ENCODE measurements at places on chromosomes 11 and 22. TPM values are rescaled to one million over a fixed set of nuclear protein-coding genes. Genes with fewer than 3 reads are reported as not detected.

The KRTAP5-2 gene
- not detected for total RNA-seq

The REXO2 gene
- 92.7 TPM for total RNA-seq

The FAM118B gene
- 19.1 TPM for total RNA-seq

The LIF gene
- 7.0 TPM for total RNA-seq

The C22orf42 gene
- total RNA-seq: not detected

The USH1C gene
- total RNA-seq: 0.88 TPM

The C22orf15 gene
- total RNA-seq: not detected

The PHETA2 gene
- total RNA-seq: 11.3 TPM

The FADS1 gene
- 54.1 TPM for total RNA-seq

The OR1S1 gene
- total RNA-seq: not detected

The TNNI2 gene
- total RNA-seq: 0.35 TPM

The LMF2 gene
- 35.4 TPM for total RNA-seq

DNA sequence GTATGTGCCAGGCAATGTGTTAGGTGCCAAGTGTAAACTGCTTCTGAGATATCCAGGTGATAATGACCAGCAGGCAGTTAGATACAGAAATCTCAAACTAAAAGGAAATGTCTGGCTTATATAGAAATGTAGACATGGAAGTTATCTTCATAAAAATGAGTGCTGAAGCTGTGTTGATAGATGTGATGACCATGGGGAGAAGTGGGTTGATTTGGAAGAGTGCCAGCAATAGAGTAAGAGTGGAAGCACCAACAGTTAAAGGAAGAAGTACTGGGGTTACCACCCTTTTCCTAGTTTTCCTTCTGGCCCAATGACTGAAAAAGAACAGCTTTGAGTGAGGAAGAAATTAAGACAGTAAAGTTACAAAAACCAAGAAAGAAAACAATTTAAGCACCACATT is 68.5 kb downstream of the C2CD3 start:
- no peak for DNase-seq

DNA sequence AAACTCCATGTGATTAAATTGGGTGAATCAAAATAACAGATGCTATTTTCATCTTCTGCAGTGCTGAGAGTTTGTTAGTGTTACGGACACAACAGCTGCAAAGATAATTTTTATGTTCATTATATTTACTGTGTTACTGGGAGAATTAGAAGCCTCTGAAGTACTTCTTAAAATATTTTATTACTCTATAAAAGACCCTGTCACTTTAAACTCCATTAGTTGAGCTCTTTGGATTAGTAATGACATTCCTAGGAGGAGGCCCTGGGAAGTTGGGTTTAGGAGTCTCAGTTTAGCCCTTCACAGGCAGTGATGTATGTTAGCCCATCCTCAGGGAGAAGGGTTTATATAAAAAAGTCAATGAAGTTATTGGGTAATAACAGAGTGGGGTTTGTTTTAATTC is 596.7 kb downstream of the JRKL start:
- no peak for DNase-seq

DNA sequence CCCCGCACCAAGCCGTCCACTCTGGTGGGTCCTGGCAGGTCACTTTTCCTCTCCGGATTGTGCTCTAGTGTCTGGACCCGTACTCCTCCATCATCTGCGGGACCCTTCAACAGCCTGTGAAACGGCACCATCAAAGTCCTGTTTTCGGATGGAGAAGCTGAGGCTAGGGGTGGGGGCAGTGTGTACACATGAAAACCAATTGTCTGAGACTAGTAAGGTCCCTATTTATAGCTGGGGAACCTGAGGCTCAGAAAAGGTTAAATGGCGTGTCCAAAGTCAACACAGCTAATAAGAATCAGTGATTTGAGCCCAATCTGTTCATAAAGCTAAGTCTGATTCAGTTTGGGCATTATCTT is 668 bp upstream of the LRRC32 start:
- DNase-seq: no peak

DNA sequence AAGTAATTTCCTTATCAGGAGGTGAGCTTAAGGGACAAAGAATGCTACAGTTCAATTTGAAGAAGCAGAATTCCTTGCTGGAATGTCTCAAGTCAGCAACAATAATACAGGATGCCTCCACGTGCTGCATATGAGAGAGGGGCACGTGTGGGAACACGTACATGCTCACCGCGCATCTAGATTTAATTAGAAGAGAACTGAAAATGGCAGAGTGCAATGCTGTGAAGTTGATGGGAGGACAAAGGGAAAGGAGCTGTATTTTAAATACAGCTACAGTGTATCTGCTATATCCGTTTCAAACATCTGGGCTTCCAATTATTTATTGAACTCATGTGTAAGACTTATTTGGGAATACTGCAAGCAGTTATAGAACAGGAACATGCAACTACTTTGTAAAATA is 328.7 kb downstream of the SOX6 start:
- DNase-seq: no peak

GRCh38 chr11:121435132-121435531 is 17.0 kb upstream of the SORL1 start:
- DNase-seq: no peak

- DNase-seq: no peak
Measured at GRCh38 chr11:64572143-64572542, 18.9 kb upstream of the SLC22A12 start.

- no peak for DNase-seq
Measured at GRCh38 chr11:123594188-123594901, 60.1 kb downstream of the SCN3B start.

- no peak for DNase-seq
Measured at GRCh38 chr11:17724020-17724908, 4.9 kb downstream of the MYOD1 start.

- no peak for DNase-seq
Measured at GRCh38 chr11:120722524-120722923, 211.0 kb downstream of the GRIK4 start.

- no peak for DNase-seq
Measured at GRCh38 chr11:116194156-116194904, 578.5 kb downstream of the BUD13 start.

DNA sequence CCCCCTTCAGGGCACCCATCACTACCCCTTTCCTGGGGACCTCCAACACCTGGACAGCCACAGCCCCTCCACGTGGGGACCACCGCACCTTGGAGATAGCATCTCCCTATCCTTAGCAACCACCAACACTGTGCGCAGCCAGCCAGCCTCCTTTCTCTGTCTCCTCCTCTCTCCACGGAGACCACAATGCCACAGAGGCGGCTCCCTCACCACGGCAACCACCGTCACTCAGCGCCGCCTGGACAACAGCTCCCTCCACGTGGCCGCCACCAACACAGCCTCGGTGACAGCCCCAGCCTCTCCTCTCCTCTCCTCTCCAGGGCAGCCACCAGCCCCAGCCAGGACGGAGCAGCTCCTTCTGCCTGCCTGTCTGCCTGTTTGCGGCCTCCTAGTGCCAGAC is 10.5 kb downstream of the ELFN2 start:
- DNase-seq: no peak

GRCh38 chr11:130068986-130069658 is 572 bp upstream of the APLP2 start:
- DNase-seq: peak; percentile 85

- DNase-seq: no peak
Measured at GRCh38 chr11:16909359-16910035, 104.7 kb downstream of the PLEKHA7 start.

DNA sequence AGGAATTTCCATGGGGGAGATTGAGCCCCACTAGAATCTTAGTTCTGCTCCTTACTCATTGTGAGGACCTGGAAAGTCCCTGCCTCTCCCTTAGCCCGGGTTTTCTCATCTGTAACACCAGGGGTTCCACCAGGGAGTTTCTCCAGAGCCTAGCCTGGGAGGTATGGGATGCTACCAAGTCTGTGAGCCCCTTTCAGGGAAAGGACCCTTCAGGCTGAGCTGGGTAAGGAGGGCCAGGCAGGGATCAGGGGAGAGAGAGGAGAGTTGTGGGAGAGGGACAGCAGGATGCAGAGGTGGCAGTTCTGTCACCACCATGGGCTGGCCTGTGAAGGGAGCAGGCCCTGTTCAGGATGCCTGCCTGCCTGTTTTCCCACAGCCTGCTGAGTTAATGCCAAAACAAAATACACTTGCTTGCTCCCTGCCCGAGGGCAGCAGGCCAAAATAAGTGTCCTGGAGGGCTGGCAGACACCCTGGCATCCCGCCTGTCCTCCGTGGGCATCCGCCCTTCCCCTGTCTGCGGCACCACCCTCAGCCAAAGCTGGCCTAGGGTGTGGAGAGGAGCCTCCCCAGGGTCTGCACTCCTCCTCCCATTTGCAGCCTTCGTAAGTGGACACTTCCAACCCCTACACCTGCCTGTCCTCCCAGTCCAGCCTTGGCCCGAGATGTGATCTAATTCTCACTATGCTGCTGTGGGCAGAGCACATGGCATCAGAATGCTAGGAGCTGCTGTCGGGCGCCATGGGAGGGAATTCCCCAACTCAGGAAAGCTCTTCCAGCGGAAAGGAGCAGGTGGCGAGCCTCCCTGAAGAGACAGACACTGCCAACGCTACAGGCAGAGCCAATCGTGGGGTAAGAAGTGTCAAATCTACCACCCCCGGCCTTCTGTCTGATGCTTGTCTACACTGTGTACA is 5.9 kb upstream of the FCHSD2 start:
- DNase-seq: peak; percentile 77

DNA sequence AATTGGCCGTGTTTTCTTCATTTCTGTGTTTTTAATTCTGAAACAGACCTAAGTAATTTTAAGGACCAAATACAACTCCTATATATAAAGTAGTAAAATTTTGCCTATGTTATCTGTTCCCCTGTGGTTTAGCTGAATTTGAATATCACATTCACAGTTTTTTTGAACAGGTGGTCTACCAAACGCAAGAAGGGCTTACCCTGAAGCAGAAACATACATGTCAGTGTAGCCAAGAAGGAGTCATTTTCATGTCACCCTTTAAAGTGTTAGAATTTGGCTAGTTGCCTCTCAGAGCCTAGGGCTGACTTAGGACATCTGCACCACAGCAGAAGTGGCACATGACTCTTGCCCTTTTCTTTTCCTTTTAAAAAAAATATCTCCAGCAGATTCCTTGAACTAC is 34.3 kb downstream of the MYBPC3 start:
- no peak for DNase-seq

GRCh38 chr22:17575681-17576080 is 12.4 kb downstream of the SLC25A18 start:
- no peak for DNase-seq

DNA sequence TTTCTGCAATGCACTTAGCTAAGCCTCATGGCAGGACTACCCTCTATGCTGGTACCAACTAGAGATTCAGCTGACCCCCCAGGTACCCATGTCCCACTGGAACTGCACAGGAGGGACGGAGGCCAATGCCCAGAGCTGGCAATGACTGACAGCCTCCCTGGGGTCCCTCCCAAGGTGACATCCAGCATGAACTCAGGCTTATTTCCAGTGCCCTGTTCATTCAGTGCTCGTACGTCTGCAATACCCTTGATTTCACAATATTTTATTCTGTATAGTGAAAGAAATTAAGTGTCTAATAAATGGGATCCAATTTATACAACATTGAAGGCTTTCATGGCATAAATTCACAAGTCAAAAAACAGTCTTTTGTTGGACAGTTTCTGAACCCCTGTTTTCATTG is 20.2 kb downstream of the ETS1 start:
- no peak for DNase-seq

- no peak for DNase-seq
Measured at GRCh38 chr11:102560555-102561011, 30.0 kb upstream of the MMP7 start.

GRCh38 chr11:111819829-111820237 is 51.5 kb downstream of the ALG9 start:
- DNase-seq: peak; percentile 33

DNA sequence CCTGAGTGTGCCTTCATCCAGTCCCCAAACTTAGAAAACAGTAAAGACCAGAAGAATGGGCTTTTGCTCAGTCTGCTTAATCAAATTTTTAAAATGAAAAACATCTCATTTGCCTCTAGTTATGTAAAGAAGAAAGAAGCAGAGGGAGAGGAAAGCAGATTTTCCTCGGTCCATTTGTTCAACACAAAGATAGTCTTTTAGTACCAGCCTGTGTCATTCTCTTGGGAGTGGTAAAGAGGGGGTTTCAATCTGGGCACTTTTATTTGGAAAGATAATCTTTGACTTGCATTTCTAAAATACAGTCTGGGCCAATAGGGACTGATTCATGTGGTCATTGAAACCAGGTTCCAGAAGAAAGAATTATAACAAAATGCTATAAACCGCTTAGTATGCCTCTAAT is 29.5 kb downstream of the KREMEN1 start:
- DNase-seq: no peak

GRCh38 chr11:68481579-68482240 is 21.2 kb downstream of the PPP6R3 start:
- DNase-seq: no peak

GRCh38 chr22:39543095-39543494 is 10.5 kb upstream of the RPS19BP1 start:
- no peak for DNase-seq

DNA sequence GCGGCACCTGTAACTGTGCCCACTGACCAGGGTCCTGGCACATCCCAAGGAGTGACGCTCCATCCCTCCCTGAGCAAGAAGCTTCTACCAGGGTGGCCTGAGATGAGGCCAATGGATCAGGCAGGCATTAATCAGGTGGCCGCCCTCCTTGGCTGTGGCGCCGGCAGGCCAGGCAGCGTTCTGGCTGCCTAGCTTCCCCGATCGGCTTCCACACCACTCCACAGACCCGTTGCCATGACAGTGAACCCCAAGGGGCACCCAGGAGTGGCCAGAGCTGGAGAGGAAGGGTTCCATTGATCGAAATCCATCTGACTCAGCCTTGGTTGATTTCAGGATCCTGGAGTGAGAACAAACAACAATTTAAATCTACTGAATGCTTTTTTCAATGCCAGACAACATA is 20.5 kb downstream of the LRRC55 start:
- DNase-seq: peak; percentile 52

- no peak for DNase-seq
Measured at GRCh38 chr11:131229221-131229620, 141.2 kb upstream of the NTM start.

DNA sequence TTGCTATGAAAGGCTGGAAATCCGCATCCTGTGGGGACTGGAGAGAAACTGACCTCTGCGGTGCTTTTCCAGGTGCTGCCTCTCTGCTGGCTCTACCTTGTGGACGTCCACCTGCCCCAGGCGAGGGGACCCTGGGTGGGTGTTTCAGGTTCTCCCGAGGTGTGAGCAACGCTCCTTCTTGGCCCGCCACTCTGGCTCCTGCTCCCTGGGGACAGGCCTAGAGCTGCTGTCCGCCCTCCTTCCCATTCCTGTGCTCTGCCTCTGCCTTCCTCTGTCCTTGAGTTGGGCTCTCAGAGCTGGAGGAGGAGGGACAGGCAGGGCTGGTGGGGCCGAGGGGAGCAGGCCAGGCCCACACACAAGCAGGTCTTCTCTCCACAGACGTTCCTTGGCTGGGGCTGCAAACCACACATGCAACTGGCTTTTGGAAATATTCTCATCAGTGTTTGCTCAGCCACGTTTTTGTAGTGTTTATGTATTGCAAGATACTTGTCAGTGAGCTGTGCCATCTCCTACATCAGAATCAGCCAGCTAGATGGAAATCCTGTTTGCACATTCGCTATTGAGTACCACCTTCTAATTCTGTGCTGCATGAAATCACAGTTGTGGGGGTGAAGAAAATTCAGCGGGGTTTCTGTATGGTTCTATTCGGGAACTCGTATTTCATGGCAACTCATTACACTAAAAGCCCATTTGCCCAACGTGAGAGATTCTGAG is 1115.0 kb downstream of the BRD1 start:
- DNase-seq: no peak

All from left cardiac atrium (tissue), 4 donors.